Chondrocyte (in vitro differentiated cells): ENCODE measurements at places on chromosomes 4 and X. TPM values are rescaled to one million over a fixed set of nuclear protein-coding genes. Genes with fewer than 3 reads are reported as not detected.
A peak's percentile ranks its signal among the peaks of the same experiment; 100 is the strongest.

GRCh38 chr4:73661646-73662119 lies 41.4 kb upstream of the RASSF6 start:
- no peaks in the 10 kb centered on the region for H3K36me3 ChIP-seq
- H3K4me3 ChIP-seq, result no peak overlapping the region
- H3K4me1 ChIP-seq, result peaks cover 39% of the 10 kb centered on the region
- no peak for DNase-seq
- no peaks in the 10 kb centered on the region for H3K27me3 ChIP-seq
- peak overlapping the region; percentile 8 for H3K27ac ChIP-seq

DNA sequence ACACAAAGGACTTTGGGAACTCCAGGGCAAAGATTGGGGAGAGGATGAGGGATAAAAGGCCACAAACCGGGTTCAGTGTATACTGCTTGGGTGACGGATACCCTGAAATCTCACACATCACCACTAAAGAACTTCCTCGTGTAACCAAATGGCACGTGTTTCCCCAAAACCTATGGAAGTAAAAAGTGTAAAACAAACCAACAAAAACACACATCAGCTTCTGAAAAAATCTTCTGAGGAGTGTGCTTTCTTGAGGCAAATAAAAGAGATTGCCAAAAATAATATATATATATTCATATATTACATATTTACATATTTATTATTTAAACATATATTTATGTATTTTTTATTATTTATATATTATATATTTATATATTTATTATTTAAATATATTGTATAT lies 3.9 kb downstream of the P2RY8 start:
- H3K4me1 ChIP-seq, result peaks cover 6% of the 10 kb centered on the region
- no peaks in the 10 kb centered on the region for H3K36me3 ChIP-seq
- no peak overlapping the region for H3K4me3 ChIP-seq
- DNase-seq, result no peak
- no peak overlapping the region for H3K27ac ChIP-seq

DNA sequence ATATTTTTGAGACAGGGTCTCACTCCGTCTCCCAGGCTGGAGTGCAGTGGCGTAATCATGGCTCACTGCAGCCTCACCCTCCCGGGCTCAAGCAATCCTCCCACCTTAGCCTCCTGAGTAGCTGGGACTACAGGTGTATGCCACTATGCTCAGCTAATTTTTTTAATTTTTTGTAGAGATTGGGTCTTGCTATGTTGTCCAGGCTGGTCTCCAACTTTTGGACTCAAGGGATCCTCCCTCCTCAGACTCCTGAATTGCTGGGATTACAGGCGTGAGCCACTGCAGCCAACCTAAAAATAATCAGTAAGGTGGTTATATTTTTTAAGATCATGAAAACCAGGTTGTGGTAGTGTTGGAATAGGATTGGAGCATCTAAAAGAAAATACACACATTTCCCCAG lies 38.1 kb downstream of the TMEM156 start:
- H3K36me3 ChIP-seq, result no peaks in the 10 kb centered on the region
- no peak for DNase-seq
- no peak overlapping the region for H3K27ac ChIP-seq
- no peaks in the 10 kb centered on the region for H3K27me3 ChIP-seq
- H3K4me3 ChIP-seq, result no peak overlapping the region

- DNase-seq, result no peak
Observed at GRCh38 chr4:37891260-37892159, 626 bp downstream of the TBC1D1 start.

LRP2BP gene
- 0.46 to 0.52 TPM (median 0.49 TPM) in 3 replicates for total RNA-seq

- H3K27ac ChIP-seq, result no peak overlapping the region
- H3K36me3 ChIP-seq, result no peaks in the 10 kb centered on the region
- no peaks in the 10 kb centered on the region for H3K27me3 ChIP-seq
- DNase-seq, result no peak
- no peaks in the 10 kb centered on the region for H3K4me1 ChIP-seq
- no peak overlapping the region for H3K4me3 ChIP-seq
Observed at GRCh38 chr4:86393749-86394148, 33.9 kb upstream of the MAPK10 start.

FGB gene
- 2.1 to 2.4 TPM in 2 of 3 replicates, not detected in the other for total RNA-seq

CACNA1F gene
- total RNA-seq, result not detected in 3 replicates

DNA sequence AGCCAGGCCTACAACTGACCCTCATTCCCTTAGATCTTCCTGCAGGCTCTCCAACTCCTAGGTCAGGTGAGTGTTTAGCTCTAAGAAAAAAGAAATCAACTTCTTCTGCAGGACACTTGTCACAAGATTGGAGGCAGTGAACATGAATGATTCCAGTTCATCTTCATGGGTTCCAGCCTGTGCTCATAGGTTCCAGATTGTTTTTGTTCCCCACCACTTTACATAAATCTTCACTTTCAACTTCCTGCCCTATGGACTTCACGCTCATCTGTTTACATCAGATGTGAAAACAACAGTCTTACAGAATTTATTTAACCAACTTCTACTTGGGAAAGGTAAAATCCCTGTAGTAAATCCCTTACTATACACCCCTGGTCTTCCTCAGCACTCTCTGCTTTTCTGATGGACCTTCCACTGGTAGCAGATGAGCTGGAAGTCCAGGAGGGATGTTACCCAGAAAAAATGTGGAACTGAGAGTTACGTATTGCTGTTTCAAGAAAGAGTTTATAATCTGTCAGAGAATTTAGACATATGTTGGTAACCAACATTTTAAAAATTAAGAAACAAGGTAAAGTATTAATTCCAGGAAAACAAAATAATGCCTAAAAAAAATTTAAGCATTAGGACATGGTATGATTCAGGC lies 62.4 kb downstream of the ANAPC10 start:
- DNase-seq, result no peak
- H3K4me1 ChIP-seq, result peaks cover 28% of the 10 kb centered on the region
- H3K36me3 ChIP-seq, result peaks cover 18% of the 10 kb centered on the region

GRCh38 chr4:52836678-52837077 lies 25.4 kb upstream of the RASL11B start:
- H3K4me3 ChIP-seq, result no peak overlapping the region
- H3K27me3 ChIP-seq, result no peaks in the 10 kb centered on the region
- H3K27ac ChIP-seq, result no peak overlapping the region
- peaks cover 50% of the 10 kb centered on the region for H3K4me1 ChIP-seq

OTC gene
- total RNA-seq, result not detected in 3 replicates

- H3K27ac ChIP-seq, result no peak overlapping the region
- H3K4me1 ChIP-seq, result peaks cover 3% of the 10 kb centered on the region
- H3K4me3 ChIP-seq, result no peak overlapping the region
Observed at GRCh38 chr4:183968931-183969330, 63.8 kb downstream of the STOX2 start.

- H3K4me1 ChIP-seq, result no peaks in the 10 kb centered on the region
- peaks cover 29% of the 10 kb centered on the region for H3K27me3 ChIP-seq
- H3K36me3 ChIP-seq, result no peaks in the 10 kb centered on the region
- no peak for DNase-seq
- no peak overlapping the region for H3K4me3 ChIP-seq
Observed at GRCh38 chr4:154595807-154596206, 5.3 kb upstream of the FGA start.

DNA sequence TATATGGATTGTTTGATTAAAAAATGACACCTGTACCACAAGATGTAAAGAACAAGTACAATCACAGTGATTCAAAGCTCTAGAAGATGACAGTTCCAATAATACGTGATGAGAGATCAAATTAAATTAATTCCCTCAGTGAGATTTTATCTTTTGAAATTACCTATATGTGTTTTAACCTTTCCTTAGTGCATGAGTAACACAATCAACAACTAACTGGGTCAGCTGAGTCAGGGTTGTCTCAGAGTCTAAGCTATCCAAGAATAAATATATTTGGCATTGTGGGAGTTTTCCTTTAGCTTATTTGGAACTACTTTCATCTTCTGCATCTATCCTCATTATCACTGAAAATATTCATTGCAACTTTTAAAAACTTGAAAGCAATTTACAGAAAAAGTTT lies 162.8 kb downstream of the WDFY3 start:
- peaks cover 19% of the 10 kb centered on the region for H3K36me3 ChIP-seq
- no peak overlapping the region for H3K4me3 ChIP-seq
- H3K27ac ChIP-seq, result no peak overlapping the region
- peaks cover 15% of the 10 kb centered on the region for H3K4me1 ChIP-seq
- DNase-seq, result no peak

- no peak overlapping the region for H3K27ac ChIP-seq
- H3K27me3 ChIP-seq, result no peaks in the 10 kb centered on the region
- no peaks in the 10 kb centered on the region for H3K36me3 ChIP-seq
- DNase-seq, result no peak
Observed at GRCh38 chrX:666762-667720, 36.5 kb downstream of the SHOX start.

GRCh38 chr4:179399054-179399782 lies 1957.0 kb upstream of the AGA start:
- H3K4me3 ChIP-seq, result no peak overlapping the region
- no peak for DNase-seq
- peaks cover 1% of the 10 kb centered on the region for H3K27me3 ChIP-seq
- no peaks in the 10 kb centered on the region for H3K4me1 ChIP-seq

DNA sequence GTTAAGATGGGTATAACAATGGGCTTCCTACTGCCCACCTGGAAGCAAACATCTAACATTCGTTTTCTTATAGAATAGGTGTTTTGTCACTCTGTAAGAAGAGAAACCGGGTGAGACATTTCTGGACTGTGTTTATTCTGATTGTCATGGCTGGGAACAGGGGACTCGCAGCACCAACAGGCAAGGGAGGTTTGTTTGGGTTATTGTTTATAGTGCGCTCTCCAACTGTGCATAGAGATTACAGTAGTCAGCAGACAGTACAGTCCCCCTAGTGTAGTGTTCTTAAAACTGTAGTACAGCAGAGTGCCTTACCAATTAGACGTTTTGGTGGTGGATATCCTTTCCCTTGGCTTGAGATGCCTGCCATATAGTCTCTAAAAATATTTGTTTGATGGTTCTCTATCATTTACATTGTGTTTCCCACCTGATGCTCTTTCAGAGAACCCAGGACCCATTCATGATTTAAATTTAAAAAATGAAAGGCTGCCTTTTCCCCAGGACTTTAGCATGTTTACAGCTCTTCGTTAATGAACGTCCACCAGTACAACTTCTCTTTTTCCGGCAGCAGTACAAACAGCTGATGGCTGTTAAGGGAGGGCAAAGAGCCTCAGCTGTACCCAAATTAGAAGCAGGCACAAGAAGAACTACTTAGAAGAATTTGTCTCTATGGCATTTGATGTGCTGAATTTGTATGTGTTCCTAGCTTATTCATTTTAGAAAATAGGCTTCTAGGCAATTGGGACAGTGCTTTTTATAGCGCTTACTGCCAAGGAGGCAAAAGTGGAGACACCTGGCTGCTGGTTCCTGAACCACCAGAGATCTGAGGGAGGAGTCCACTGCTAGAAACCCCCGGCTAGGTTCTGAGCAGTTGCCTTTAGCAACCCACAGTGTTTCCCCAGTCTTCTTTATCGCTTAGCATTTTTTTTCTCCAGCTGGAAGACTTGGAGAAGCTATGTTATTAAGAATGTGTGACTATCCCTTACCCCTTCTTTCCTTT lies 1.0 kb upstream of the RNF150 start:
- no peak for DNase-seq
- no peak overlapping the region for H3K27ac ChIP-seq
- H3K4me3 ChIP-seq, result no peak overlapping the region
- peaks cover 11% of the 10 kb centered on the region for H3K27me3 ChIP-seq
- H3K36me3 ChIP-seq, result no peaks in the 10 kb centered on the region

- DNase-seq, result no peak
- no peak overlapping the region for H3K4me3 ChIP-seq
Observed at GRCh38 chr4:184232975-184233374, 15.3 kb upstream of the ENPP6 start.

DNA sequence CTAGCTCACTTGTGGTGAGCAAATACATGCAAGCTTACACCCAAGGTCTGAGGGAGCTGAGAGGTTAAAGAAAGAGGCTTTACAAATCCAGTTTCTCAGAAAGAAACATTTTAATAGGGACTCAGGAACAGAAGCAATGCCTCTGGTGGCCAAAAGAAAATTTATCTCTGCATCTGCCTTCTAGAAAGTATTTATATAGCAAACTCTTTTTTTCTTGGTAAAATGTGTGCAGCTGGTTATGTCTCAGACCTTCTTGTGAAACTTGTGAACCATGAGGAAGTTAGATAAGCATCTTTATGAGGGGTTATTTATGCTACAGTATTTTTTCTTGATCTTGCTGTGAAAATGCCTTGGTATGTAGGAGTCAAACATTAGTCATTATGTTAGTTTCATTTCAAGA lies 48.5 kb upstream of the CYSLTR1 start:
- H3K27me3 ChIP-seq, result no peaks in the 10 kb centered on the region
- H3K36me3 ChIP-seq, result no peaks in the 10 kb centered on the region
- H3K4me3 ChIP-seq, result no peak overlapping the region
- H3K27ac ChIP-seq, result no peak overlapping the region
- no peak for DNase-seq

DNA sequence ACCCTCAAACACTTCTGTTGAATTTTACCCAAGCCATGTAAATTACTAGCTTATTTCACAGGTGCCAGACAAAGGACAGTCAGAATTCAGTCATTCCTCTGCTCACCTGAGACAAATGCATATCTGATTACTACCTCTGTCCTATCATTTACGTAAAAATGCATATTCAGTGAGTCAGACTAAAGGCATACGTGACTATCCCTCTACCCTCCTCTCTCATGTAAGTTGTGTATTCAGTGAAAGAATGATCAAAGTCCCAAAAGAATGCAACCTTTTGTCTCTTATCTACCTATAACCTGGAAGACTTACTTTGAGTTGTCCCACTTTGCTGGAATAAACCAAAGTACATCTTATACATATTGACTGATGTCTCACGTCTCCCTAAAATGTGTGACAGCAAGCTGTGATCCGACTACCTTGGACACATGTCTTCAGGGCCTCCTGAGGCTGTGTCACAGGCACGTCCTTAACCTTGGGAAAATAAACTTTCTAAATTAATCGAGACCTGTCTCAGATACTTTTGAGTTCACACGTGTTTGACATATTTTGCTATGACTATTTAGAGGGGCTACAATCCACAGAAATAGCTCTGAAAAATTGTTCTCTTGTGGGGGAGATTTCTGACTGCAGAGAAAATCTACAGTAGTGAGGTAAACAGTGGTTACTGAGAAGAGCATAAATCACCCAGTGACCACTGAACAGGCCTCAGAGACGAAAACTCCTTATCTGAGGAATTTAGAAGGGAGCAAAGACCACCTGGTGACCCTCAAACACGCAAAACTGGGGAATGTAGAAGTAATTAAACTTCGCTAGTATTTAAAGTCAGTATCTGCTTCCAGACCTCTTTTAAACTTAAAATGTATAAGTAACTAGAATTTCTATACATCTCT lies 1575.8 kb downstream of the STIM2 start:
- no peaks in the 10 kb centered on the region for H3K4me1 ChIP-seq
- no peaks in the 10 kb centered on the region for H3K36me3 ChIP-seq
- no peak overlapping the region for H3K27ac ChIP-seq
- H3K27me3 ChIP-seq, result no peaks in the 10 kb centered on the region
